Hepatocyte (in vitro differentiated cells): ENCODE measurements at places on chromosomes 13 and 19. TPM values are rescaled to one million over a fixed set of nuclear protein-coding genes. Genes with fewer than 3 reads are reported as not detected.

Gene LCP1
- polyA plus RNA-seq: 17.7 and 18.9 TPM in 2 replicates

GRCh38 chr19:15471639-15472101 lies 7.3 kb upstream of the RASAL3 start:
- no peak overlapping the region for H3K27ac ChIP-seq
- DNase-seq: no peak
- H3K27me3 ChIP-seq: peaks cover 22% of the 10 kb centered on the region
- H3K36me3 ChIP-seq: no peaks in the 10 kb centered on the region

GRCh38 chr19:28399187-28399586 lies 813.8 kb downstream of the UQCRFS1 start:
- no peak overlapping the region for H3K4me3 ChIP-seq
- H3K4me1 ChIP-seq: no peaks in the 10 kb centered on the region
- DNase-seq: no peak
- no peaks in the 10 kb centered on the region for H3K27me3 ChIP-seq
- no peaks in the 10 kb centered on the region for H3K36me3 ChIP-seq

DNA sequence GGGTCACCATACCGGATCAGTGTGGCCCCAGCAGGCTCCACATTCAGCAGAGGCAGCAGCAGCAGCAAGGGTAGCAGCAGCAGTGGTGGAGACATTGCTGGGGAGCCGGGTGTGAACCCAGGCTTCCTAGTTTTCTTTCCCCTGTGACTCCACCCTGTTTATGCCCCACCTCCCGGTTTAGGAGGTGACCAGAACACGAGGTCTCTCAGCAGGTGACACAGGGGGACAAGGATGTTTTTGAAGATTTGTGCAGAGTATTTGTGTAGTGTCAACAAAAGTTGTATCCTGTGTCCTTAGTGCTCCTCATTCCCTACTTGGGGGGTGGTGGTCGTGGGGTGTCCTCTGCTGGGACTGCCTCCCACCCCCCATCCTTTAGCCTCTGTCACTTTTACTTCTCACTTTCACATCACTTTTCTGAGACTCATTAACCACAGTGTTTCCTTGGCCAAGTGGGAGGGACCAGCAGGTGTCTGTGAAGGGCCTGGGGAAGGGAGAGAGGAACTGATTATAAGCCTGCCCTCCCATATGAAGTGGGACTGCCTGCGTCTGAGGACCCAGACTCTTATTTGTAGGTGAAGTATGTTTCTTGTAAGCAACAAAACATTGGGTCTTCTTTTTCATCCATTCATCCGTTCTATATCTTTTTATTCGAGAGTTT lies 15.6 kb upstream of the KCNC3 start:
- H3K27ac ChIP-seq: no peak overlapping the region
- no peak overlapping the region for H3K4me3 ChIP-seq
- H3K27me3 ChIP-seq: no peaks in the 10 kb centered on the region
- H3K36me3 ChIP-seq: no peaks in the 10 kb centered on the region

DNA sequence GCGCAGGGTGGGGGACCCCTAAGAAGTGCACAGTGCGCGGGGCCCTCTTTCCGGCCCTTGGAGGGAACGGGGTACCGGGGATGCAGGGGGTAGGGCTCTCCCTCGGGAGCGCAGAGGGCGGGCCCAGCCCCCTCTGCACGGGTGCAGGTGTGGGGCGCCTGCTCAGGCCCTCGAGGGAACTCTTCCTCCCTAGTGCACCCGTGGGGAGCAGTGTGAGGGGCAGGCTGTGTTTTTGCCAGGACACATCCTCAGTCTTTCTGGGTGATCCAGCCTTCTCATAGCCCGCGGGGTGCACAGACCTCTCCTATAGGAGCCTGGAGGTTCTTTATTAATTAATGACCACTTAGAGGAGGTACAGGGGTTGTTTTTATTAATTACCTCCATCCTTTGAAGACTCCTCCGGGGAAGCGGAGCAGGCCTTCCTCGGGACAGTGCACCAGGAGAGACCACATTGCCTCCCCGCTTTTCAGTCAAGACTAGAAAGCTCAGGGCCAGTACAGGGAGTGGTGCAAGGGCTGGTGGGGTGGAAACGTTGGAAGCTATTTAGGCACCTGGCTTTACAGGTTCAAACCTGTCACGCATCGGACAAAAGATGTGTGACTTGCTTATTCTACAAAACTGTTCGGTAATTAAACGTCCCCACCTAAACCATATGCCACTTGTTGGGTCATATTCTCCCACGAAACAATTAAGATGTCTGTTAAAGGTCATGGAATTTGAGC lies 598 bp upstream of the GJB6 start:
- H3K27ac ChIP-seq: no peak overlapping the region
- peaks cover 10% of the 10 kb centered on the region for H3K4me1 ChIP-seq
- peak overlapping the region; percentile 19 for H3K4me3 ChIP-seq
- H3K36me3 ChIP-seq: no peaks in the 10 kb centered on the region
- peaks cover 46% of the 10 kb centered on the region for H3K27me3 ChIP-seq
- DNase-seq: no peak
